RWPE2 (cell line): ENCODE measurements at places on chromosomes 2 and 18.

- DNase-seq, result no peak
Measured at GRCh38 chr2:235496239-235496621, 2.4 kb downstream of the AGAP1 start.

- DNase-seq, result no peak
Measured at GRCh38 chr2:230408244-230408842, 7.7 kb upstream of the SP100 start.

GRCh38 chr2:98201576-98201975, 114.6 kb downstream of the VWA3B start:
- DNase-seq, result no peak

DNA sequence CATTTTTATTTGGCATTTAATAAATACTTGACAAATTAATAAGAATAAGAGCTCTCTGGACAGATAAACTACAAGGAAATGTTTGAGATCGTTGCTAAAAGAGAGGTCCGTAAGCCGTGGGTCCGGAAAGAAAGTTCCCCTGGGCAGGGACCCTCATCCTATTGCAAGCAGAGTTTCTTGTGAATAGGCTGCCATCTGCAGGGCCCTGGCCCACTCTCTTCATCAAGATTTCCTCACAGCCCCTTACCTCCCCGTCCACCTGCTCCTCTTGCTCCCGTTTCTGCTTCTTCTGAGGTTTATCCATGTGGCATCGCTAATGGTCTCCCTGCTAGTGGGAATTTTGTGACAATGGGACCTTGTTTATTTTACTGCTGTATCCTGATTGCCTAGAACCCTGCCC, 30.1 kb upstream of the MC5R start:
- no peak for DNase-seq

DNA sequence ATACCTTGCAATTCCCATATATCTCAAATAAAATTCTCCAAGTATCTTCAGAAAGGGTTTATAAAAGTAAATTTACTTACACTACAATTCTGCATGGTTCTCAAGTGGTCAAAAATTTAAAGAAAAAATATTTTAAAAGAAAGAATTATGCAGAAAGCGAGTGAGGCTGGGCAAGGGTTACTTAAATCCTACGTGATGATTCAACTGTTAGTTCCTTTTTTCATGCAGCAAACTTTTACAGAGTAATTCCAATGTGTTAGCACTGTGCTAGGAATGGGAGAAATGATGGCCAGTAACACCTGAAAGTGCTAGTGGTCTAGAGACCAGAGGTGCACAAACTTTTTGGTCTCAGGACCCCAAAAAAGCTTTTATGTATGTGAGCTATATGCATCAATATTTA, 133.4 kb downstream of the ATAD2B start:
- DNase-seq, result no peak
